ENCODE measurements at places on chromosomes 12 and 14.

DNA sequence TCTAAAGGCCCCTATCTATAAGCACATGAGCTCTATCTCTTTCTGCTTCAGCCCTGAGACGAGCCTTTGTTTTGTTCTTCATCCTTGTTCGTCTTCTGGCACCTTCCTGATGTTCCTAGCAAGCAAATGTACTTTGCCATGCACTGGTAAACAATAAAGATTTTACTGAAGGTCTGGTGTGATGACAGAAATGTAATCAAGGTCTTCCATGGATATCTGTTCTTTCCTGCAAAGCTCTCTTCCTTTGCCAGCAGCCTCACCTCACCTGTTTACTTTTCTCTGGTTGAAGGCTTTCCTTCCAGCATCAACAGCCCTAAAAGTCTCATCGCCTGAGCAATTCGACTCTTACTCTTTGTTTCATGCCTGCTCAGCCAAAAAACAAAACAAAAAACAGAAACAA, 330.3 kb downstream of the PCNX1 start:
- DNase-seq, result no peak

DNA sequence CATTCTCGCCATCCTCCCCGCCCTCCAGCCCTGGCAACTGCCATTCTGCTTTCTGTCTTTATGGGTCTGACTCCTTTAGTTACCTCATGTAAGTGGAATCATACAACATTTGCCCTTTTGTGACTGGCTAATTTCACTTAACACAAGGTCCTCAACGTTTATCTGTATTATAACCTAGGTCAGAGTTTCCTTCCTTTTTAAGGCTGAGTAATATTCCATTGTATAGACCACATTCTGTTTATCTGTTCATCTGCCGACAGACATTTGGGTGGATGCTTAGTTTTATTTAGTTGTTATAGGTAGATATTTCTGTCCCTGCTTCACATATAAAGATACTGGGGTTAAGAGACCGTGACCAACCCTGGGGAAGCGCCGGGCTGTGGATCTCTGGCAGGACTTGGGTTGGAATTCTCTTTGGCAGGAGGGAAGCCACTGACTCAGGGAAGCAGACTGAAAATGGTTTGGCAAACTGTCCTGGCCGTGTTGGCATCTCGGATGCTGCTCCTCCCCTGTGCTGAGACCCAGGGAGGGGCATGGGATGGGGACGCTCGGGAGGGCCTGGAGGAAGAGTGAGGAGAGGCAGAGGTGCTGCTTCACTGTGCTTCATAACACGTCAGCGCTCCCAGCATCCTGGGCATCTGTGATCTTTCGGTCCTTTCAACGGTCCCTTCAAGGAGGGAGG, 38.9 kb downstream of the TEAD4 start:
- DNase-seq, result no peak

GRCh38 chr12:55227643-55228042, 6.8 kb downstream of the OR10A7 start:
- DNase-seq, result no peak

DNA sequence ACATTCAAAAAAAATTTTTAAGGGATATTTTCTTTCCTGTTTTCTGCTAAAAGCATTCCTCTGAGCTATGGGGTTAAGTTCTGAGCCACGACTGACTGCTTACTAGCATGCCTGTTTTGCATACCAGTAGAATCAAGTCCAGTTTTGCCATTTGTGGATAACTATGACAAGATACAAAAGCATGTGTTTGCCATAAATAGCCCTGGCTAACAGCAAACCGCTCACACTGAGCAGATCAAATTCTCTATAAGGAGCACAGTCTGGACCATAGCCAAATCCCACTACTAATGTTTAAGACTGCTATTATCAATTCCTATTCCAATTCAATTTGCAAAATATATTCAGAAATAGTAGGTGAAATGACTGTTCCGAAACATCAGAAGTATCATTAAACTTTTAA, 3.2 kb downstream of the CFL2 start:
- DNase-seq, result no peak

GRCh38 chr14:74257078-74257940, 18.1 kb downstream of the VSX2 start:
- peak; percentile 77 for DNase-seq

DNA sequence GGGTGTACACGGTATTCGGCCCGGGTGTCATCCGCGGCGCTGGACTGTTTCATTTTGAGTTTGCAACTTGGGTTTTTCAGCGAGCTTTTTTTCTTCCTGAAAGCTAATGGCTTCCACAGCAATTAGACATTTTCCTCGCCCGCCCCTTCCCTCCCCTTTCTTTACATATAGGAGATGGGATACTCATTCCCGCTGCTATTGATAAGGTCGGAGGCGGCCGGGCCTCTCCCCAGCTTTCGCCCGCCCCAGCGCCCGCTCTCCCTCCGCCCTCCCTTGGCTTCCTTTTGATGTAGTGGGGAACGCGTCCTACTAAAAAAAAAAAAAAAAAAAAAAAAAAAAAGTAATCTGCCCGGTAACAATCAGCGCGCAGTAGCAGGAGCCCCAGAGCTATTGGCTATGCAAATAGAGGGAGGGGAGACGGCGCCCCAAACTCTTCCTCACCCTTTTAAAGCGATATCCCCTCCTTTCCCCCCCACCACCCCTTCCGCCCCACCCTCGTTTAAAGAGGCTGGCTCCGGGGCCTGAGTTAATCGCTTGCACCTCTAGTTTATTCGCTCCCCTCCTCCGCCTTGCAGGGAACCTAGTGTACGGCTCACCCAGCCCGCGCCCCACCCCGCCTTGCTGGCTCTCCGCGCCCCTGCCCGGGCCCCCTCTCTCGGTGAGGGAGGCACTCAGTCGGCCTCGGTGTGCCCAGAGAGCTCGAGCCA, 1.7 kb upstream of the CCND2 start:
- peak; percentile 72 for DNase-seq

DNA sequence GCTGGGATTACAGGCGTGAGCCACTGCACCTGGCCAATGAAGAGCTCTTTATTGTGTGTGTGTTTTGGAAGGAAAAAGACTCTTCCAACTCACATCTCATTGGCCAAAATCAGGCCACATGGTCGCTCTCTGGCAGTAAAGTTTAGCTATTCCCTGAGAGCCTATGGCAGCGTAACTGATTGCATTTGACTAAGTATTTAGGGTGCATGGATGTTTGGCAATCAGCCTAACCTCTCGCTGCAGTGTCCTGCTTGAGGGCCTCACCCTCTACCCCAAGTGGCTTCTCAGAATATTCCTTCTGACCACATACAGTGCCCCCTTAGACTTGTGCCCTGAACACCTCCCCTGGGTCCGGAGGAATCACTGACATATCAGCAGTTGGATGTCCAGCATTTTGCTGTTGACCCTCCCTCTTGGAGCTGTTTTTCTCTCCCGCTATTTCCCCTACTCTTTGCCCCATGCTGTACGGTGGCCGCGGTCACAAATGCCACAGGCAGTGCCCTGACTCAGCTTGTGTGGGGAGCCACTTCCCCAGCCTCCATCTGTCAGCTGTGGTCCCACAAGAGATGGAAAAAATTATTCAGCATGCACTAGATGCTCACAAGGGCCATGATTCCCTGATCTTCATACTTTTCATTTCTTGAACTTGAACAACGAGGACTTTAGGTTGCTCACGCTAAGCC, 9.5 kb downstream of the PHETA1 start:
- no peak for DNase-seq

- no peak for DNase-seq
Measured at GRCh38 chr14:102993523-102993922, 63.8 kb downstream of the CDC42BPB start.

DNA sequence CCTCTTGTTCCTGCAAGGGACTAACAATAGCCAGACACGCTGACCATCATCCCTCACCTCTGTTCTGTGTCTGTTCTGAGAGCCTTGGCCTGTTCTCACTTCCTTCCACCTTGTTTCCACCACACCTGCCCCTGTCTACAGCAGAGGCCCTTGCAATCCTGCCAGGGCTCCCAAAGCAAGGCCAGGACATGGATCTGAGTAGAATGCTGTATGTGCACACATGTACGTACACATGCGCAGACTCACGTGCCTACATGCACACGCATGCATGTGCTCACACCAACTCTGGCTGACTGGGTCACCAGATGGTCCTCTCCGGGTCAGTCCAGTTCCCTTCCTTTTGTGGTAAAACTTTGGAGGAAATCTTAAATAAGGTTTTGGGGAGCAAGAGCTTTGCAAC, 133.0 kb upstream of the C14orf180 start:
- no peak for DNase-seq

DNA sequence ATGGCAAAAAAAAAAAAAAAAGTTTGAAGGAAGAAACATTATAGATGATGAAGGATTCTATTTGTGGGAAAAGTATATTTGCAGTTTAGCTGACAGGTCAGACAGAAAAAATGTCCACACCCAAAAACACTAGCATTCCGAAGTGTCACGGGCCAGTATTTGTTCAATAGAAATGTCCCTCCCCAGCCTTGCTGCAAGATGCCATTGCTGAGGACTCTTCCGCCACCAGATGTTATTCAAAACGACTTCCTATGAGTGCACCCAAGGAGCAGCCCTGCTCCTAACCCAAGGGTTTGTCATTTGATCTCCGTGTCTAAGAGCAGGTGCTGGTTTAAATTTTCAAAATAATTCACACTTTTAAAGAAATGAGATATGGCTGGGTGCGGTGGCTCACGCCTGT, 163.1 kb downstream of the GCH1 start:
- DNase-seq, result no peak

DNA sequence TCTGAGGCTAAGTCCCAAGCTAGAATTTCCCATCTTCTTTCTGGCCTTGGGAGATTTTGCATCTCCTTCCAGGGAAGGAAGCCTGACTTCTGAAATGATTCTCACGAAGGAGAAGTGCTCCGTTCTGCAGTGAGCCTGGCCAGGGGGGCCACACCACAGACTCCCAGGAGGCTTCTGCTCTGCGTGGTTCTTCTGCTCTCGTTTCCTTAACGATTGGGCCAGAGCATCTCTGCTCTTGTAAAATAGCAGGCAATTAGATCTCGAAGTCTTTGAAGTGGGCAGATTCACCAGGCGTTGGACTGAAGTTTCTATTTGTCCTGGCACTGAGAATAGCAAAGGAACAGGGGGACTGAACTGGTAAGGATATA, 6.7 kb upstream of the BATF start:
- no peak for DNase-seq

GRCh38 chr12:53479331-53479730, 19.9 kb downstream of the MAP3K12 start:
- DNase-seq, result no peak
